ENCODE measurements at places on chromosomes 11 and 22.

DNA sequence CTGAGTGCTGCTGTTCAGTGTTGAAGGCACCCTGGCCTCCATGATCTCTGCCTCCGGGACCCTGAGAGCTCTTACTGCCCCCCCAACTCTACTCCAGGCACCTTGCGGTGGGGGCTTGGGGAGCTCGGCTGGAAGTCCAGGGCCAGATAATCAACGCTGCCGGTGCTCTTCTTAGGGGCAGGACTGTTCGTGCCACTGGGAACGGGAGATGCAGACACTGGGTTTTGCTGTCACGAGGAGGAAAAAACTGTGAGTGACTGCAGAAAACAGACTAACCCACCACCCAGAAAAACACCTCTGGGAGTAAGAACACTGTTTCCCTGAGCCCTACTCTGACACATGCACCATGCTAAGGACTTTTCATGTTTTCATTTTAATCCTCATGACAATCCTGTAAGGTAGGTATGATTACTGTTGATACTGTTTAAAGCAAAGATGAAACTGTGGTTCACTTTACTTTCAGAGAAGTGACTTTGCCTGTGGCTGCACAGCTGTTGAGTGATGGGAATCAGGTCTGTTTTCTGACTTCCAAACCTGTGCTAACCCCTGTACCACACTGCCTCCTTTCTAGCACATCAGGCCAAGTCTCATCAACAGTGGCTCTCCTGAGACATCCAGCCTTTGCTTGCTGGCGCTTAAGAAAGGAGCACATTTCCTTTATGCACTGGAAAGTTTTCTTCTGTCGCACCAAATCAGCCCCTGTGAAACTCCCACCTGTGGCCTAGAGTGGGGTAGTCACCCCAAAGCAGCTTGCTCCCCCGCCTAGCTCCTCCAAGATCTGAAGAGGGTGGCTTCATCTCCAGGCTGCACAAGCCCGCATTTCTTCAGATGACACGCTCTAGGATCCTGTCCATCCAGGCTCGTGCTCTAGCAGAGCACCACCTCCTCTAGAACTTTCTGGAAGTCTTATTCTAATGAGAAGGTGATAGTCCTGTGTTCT lies 31.8 kb downstream of the USP35 start:
- DNase-seq: peak; percentile 1

GRCh38 chr22:46783721-46784120 lies 21.3 kb downstream of the TBC1D22A start:
- DNase-seq: no peak

GRCh38 chr11:113073290-113073953 lies 112.2 kb downstream of the NCAM1 start:
- no peak for DNase-seq

DNA sequence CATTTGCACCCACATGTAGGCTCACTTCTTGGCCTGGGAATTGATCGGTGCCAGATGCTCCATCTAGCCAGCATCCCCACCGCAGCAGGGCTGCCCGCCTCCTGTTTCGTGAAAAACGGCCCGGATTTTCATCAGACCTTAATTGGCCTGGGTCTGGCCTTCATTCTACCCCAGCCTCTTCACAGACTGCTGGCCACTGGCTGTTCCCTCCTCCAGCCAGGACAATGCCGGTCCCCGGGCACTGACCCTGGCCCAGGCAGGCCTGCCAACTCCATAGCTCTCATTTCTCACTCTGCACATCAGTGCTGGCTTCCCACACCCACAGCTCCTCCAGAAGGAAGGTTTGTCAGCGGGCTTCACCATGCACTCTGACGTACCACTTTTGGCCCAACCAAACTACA lies 27.9 kb downstream of the TIMP3 start:
- no peak for DNase-seq

DNA sequence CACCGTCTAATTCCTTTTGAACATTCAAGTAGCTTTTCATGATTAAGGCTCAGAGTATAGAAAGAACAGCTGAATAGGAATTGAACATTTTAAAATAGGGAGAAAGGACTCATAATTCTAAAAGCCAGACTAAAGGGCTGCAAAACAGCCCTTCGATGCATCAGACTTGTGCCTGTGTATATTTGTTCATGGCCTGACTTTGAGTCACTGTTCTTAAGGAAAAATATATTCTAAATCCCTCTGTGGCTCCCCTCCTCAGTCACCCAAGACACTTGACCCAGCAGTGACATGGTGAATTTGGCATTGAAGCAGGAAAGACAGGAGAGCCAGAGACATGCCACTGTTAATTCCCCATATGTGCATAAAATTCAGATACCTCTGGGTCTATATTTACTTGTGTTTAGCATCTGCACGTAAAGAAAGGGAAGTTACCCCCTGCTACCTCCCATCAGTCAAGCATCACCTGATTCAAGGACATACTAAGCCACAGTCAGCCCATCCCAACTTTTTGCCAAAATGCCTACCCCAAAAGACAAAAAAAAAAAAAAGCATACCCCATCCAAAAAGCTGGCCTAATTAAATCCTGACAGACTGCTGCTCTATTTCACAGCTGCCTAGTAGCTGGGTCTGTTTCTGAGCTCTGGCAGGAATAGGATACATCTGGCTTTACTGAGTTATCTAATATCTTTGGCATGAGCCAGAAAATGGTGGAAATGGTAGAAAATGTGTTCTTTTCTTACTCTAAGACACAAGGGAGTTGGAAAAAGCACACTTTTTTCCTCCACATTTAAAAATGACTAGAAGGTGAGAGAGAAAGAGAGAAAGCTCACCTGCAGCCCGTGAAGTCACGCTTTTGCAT lies 93.5 kb downstream of the COMMD9 start:
- no peak for DNase-seq

DNA sequence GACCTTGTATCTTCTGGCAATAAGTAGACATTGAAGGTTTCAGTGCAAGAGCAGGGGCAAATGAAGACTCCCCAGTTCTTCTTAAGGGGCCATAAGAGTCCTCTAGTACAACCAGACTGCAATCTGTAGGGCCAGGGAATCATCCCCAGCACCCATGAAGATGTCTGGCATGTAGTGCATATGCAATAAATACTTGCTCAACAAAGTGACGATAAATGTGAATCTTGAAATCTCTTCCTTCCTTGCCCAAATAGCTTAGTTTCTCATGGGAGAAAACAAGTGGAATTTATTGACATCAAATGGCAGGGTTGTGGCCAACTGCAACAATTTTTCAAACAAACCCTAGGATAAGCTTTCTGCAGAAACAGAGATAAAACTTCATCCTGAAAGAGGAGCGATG lies 107.6 kb downstream of the ABTB2 start:
- no peak for DNase-seq

DNA sequence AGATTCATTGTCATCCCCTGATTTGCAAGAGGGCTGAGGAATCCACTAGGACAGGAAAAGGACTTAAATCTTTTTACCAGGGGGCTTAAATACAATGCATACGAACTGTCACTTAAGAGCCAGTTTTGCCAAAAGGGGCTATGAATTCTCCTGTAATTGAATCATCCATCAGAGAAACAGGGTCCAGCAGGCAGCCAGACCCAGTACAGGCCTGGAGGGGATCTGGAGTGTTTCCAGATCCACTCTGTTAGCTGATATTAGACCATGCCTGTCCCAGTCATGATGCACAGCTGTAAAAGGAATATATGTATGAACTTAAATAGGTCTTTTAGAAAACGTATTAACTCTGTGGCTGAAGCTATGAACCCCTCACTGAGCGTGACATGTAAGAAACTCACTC lies 53.8 kb upstream of the PRSS23 start:
- no peak for DNase-seq

DNA sequence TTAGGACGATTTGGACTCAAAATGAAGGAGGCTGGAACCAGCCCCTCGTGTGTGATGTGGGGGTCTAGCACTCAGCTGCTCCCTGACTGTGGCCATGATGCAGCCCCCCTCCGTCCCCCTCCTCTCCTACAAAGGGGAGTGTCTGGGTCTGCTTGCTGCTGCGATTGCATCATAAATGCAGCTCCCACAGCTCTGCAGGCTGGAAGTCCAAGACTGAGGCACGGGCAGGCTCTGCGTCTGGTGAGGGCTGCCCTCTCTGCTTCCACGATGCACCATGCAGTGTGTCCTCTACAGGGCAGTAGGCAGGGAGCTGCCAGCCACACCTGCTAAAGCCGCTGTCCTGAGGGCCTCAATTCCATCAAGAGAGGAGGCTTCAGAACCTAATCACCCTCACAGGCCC lies 432.1 kb downstream of the BRD1 start:
- DNase-seq: no peak

DNA sequence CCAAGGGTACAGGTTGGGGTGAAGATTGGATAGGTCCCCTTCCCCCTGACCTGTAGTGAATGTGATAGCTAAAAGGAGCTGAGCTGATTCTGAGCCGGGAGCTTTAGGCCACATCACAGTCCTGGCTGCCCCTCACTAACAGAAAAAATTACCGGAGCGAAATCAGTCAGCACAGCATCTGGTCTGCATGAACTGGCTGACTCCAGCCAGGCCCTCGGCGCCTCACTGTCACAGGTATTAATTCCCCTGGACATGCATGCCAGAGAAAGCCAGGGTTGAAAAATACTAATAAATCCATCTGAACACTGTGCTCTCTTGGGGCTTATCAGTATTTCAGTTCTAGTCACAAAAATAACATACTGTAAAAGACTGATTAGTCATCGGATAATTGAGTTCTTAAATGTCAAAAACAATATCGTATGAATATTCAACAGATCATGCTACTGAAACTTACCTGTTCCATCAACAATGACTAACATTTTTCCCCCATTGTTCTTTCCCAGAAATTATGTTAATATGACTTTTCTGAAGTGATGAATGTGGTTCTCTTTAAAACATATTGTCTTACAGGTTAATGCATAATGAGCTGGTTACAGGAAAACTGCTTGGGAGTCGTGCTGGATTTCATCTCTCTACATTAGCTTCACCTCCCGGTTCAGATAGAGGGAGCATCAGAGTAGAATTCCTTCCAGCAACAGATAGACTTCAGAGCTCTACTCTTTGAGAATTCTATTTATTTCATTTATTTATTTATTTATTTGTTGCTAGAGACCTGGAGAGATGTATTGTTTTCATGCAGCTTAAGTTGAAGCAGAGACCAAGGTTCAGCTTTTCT lies 387.7 kb downstream of the NXPE2 start:
- no peak for DNase-seq

GRCh38 chr11:119088406-119088805 lies 3.7 kb downstream of the HMBS start:
- no peak for DNase-seq

GRCh38 chr22:27205492-27206373 lies 548.3 kb downstream of the MIAT start:
- no peak for DNase-seq

DNA sequence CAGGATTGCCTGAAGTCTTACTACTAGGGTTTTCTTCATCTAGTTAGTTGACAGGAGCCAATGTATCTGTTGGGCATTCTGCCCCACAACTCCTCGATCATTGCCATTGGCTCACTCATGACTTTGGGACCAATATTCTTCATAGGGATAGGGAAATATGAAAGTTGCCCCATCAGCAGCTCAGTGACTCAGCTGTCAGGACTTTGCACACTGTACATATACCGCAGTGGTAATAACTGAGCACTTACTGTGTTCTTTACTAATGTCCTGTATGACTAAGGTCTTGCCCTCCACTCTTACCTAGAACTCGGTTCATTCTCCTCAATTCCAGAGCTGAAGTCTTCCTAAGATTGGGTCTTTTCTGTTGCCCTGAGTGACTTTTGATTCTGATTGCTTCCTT lies 46.8 kb upstream of the PGR start:
- no peak for DNase-seq

GRCh38 chr22:44328326-44328725 lies 15.6 kb upstream of the SHISAL1 start:
- no peak for DNase-seq

GRCh38 chr11:62142921-62143320 lies 19.1 kb downstream of the INCENP start:
- DNase-seq: no peak

GRCh38 chr11:16812274-16812673 lies 73.8 kb downstream of the C11orf58 start:
- no peak for DNase-seq
